Activated T-helper 2 cell treated with anti-CD3 and anti-CD28 coated beads, Interferon-gamma antibody, Interleukin-2, Interleukin-4, amounts not matched to agents 10 μg/mL and 5 μg/mL and 100 μg/mL, durations not matched to agents 14 hours and 24 hours and 36 hours (primary cell): ENCODE measurements at places on chromosomes 3 and 15.

DNA sequence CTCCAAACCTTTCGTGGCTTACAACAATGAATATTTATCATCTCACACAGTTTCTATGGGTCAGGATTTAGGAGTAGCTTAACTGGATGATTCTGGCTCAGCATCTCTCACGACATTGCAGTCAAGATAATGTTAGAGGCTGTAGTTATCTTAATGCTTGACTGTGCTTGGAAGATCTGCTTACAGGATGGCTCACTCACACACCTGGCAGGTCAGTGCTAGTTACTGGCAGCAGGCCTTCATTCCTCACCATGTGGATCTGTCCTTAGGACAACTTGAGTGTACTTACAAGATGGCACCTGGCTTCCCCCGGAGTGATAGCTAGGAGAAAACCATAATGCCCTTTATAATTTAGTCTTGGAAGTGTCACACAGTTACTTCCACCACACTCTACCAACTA, 32.8 kb upstream of the OXTR start:
- DNase-seq: no peak

GRCh38 chr3:190810957-190811356, 51.5 kb downstream of the GMNC start:
- no peak for DNase-seq

DNA sequence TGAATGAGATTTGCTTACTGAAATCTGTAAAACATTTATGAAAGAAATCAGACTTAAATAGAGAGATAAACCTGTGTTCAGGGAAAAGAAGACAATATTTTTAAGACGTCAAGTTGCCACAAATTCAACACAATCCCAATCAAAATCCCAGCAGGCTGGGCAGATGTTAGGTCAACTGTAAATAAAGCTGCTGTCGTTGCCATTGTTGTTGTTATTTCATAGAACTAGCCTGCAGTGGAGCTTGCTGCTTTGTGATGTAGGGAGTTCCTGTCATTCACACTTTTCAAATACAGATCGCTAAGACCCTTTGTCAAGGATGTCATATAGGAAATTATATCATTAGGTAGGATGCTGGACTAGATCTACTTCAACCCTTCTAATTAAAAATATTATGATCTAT, 123.1 kb downstream of the NEO1 start:
- DNase-seq: no peak

DNA sequence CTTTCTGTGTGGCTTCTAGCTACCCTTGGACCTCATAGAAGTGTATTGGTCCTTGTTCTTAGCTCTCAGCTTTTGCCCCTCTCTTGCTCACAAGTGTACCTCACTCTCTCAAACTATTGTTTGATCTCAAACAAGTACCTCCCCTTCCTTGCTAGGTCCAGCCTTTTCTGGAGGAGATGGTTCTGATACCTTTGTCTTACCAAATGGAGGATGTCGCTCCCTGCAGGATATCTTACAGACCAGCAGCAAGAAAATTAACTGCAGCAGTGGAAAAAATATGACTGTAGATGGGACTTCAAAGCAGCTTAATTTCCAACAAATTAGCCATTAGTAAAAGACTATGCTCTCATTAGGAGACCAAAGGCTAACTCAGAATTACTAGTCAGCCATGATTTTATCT, 388.1 kb upstream of the ROBO2 start:
- DNase-seq: no peak

GRCh38 chr15:42385980-42386700, 26.8 kb downstream of the CAPN3 start:
- no peak for DNase-seq

GRCh38 chr15:60865507-60865906, 363.6 kb downstream of the RORA start:
- no peak for DNase-seq

DNA sequence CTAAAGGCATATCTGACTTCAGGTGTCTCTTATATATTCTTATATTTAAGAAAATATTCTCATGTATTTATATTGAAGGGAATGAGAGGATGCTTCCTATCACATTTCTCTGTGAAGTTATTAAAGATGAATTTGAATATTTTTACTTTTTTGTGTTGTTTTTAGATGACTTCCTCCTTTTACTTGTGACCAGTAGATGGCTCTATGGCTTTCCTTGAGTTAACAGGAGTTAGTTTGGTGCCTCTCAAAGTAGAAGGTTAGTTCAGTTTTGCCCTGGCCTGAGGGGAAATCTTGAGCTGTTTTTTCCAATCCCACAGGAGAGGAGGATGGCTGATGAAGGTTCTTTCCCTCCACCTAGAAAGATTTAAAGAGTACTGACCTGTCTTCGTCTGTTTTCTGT, 80.7 kb downstream of the SQOR start:
- DNase-seq: no peak

DNA sequence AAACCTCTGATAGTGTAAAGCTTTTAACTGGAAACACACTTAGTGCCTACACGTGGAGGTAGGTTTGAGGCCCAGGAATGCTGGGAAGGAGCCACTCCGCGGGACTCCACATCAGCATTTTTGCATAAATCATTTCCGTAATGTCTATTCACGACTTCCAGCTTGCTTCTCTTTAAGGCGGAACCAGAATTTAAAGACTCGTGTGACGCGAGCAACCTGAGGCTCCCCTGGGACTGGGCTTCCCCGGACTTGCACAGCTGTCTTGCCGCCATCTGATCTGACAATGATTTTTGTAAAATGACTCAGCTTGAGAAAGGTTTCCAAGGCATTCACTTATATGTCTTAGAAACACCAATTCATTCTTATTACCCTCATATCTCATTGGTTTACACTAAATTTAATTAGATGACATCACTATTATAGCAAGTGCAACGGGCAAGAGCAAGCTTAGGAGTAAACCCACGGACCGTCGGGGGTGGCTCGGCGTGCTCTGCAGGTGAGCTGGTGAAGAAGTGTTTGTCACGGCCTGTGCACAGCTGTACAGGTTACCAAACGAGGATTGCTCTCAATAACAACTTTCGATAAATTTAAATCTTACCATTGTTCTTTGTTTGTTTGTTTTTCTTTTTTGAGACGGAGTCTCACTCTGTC, 95.2 kb downstream of the CHSY1 start:
- no peak for DNase-seq

- no peak for DNase-seq
Observed at GRCh38 chr3:73786321-73786807, 161.6 kb upstream of the PDZRN3 start.

GRCh38 chr3:143548861-143549497, 299.3 kb downstream of the SLC9A9 start:
- DNase-seq: no peak

DNA sequence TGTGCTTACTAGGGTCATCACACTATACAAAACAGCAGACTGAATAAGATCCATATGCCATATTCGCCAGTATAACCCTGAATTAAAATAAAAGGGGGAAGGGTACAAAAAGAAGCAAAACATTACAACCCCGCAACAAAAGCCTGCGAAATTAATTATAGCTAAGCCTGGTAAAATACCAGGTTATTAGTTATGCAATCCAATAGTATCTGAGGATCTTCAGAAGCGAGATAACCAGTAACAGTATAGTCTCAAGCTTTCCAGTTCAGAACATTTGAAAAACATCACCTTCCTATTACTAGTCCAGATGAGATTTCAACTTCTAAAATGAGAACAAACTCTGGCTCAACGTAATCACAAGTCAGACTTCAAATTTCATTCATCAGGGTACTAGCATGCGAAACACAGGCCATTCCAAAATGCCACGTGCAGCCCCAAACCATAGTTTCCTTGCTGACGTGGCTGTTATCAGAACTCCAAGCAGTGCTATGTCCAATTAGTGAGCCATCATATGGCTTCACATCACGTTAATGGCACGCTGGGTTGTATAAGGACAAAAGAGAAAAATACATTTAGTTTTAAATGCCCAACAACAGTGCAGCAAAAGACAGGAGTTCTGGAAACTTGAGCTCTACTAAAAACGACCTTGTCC, 1.1 kb downstream of the SSR3 start:
- DNase-seq: no peak

GRCh38 chr3:121529308-121529707, 16.5 kb downstream of the POLQ start:
- DNase-seq: no peak

- DNase-seq: no peak
Observed at GRCh38 chr3:159586571-159587202, 401.9 kb upstream of the IL12A start.

GRCh38 chr3:100560426-100560825, 49.0 kb upstream of the ADGRG7 start:
- DNase-seq: no peak

DNA sequence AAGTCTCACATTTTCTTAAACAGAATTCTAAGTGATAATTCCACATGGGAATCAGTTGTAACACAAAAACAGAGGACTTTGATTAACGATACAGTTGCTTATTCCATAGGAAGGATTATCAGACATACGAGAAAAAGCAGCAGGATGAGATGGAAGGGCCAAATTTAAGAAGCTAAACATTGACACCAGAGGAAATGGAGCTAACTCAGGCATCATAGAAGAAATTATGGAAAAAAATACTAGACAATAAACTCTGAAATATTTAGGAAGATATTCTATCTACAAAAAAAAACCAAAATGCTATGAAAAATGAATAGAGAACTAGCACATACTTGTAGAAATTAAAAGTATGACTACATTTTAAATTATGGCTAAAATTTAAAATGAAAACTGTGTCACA, 776.1 kb downstream of the ROBO1 start:
- no peak for DNase-seq

DNA sequence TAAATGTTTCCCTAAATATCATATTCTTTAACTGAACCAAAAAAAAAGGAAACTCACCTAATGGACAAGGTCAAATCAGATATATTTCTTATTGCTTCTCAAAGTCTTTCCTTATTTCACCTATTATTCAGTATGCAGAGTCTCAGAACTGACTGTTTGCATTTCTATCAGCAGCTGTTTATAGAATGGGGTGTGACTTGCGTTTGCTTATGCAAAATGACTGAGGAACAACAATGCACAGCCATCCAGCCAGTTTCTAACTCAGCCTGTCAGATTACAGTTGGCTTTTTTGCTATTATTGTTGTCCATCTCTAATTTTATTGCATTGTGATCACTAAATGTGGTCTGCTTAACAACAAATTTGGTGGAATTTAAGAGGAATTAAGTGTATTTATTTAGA, 40.7 kb downstream of the RAB27A start:
- no peak for DNase-seq

- no peak for DNase-seq
Observed at GRCh38 chr3:102714567-102714966, 279.8 kb downstream of the ZPLD1 start.

DNA sequence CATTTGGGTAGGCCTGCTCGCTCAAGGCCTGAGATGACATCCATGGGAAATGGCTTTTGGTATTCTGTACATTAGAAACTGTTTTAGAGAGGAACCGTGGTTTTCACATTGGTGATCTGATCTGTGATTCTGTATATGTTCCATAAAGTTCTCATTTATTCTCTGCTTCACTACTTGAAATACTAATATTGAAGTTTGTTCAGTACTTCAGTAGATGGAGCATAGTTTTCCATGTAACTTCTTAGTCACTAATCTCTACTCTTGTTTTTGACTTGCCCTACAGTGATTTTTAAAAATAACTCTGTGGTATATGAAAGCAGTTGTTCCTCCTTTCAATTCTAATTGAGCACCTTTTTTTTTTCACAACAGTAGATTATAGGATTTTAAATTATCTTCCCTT, 66.5 kb downstream of the MBNL1 start:
- DNase-seq: no peak

- DNase-seq: no peak
Observed at GRCh38 chr15:45536934-45537333, 14.4 kb upstream of the SLC30A4 start.

DNA sequence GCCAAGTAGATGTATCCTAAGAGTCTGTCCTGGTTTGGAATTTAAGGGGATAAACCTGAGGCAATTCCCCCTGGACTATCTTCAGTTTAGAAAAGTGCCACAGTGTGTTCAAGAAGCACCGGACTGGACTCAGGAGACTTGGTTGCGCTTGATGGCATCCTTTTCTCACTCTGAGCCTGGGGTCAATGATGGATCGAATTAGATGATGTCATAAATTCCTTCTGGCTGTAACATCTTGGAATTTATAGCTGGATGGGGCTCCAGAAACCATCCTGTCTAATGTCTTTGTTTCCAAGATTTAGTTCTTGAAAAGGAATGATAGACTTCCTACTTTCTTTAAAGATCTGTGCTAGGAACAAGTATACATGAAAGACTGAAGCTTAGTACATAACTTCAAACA, 280.6 kb downstream of the LPP start:
- DNase-seq: no peak

GRCh38 chr3:50554553-50554952, 13.0 kb downstream of the C3orf18 start:
- DNase-seq: no peak

DNA sequence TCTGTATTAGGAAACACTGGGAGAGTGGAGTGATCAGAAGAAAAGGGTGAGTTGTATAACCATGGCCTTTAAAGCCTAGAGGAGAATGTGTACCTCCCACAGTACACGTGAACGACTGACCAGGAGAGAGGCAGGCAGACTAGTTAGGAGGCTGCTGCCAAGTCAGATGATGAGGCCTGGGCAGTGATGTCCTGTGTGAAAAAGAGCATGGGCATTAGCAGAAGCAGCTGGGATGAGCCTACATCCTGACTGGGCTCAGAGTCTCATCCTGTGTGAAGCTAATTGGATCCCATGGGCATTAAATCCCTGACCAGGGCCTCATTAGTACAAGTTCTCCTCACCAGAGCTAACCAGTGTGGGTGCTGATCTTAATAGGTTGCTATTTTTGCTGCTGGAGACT, 89.1 kb upstream of the SLC2A2 start:
- DNase-seq: no peak

GRCh38 chr15:73165844-73166243, 113.6 kb downstream of the NEO1 start:
- DNase-seq: no peak

GRCh38 chr15:62505762-62506161, 340.7 kb upstream of the C2CD4B start:
- DNase-seq: no peak

DNA sequence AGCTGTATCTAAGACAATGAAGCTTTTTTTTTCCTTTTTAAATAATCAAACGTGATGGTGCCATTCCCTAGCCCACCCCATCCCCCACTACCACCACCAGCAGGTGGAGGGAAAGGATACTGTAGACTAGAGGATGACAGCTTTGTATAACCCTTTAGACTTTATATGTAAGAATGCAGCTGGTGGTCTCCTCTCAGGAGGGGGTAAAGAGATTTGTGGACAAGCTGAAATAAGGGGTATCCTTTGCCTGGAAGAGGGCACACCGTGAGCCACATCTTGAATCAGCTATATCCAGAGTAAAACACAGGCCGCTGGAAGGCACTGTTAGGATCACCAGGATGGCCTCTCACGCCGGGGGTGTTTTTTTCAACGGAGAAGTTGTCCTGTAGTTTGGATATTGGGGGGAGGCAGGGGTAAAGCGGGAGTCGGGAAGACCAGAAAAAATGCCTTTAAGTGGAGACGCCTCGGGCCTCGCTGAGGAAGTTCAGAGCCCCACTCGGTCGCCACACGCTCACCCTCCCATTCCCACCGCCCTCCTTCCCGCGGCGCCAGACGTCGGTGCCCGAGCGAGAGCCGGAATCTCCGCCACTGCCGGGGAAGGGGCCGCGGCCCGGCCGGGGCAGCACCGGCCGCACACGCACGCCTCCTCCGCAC, 986 bp downstream of the KPNA4 start:
- no peak for DNase-seq

GRCh38 chr15:71791975-71792374, 18.4 kb upstream of the NR2E3 start:
- DNase-seq: no peak
